ENCODE measurements at places on chromosomes 11 and 22.

DNA sequence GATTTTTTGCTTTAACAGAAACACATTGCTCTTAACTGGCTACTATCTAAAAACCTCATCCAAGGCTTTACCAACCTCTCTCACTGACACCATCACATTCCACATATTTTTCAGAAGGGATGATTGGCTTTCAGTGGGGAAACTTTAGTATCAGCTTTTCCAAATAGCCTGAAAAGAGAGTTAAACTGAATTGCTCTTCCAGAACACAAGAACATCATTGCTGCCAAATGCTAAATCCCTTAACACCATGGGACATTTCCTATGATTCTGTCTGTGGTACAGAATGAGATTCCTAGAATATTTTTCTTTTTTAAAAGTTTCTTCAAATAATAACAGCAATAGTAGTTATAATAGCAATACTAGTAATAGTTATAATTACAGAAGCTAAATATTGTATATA, 45.4 kb downstream of the SOX6 start:
- DNase-seq, result no peak

DNA sequence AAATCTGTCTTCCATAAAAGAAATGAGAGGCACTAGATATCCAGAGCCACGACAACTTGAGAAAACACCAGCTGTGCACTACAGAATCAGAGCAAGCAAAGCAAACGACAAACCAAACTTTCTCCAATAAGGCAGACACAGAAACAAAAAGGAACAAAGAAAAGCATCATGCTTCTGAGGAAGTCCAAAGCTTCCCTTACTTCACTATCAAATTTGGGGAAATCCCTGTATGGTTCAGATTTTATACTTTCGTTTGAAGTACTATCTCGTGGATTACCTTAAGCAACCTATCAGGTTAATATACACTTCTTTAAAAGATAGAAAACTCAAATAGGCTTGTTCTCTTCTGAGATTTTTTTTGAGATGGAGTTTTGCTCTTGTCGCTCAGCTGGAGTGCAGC, 27.7 kb downstream of the ALG9 start:
- DNase-seq, result no peak

GRCh38 chr11:87038235-87038977, 672 bp downstream of the TMEM135 start:
- no peak for DNase-seq

GRCh38 chr11:76209375-76209972, 3.2 kb upstream of the WNT11 start:
- DNase-seq, result no peak

GRCh38 chr11:82639251-82639650, 94.4 kb downstream of the FAM181B start:
- DNase-seq, result no peak

- DNase-seq, result no peak
Observed at GRCh38 chr11:63598556-63598955, 15.7 kb downstream of the PLAAT3 start.

GRCh38 chr11:60633645-60634044, 65.8 kb upstream of the MS4A8 start:
- no peak for DNase-seq

GRCh38 chr11:135006800-135007199, 594.8 kb upstream of the B3GAT1 start:
- no peak for DNase-seq

DNA sequence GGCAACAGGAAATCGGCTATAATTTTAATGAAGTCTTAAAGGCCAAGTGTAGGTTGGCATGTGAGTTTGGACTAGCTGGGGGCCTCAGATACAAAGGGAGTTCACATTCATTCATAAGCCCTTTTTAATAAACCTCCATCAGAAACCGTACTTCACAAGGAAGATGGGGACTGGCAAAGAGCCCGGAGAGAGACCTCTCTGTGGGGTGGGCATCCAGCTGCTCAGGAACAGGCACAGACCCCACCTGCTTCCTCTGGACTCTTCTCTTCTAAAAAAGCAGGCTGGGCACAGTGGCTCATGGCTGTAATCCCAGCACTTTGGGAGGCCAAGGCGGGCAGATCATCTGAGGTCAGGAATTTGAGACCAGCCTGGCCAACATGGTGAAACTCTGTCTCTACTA, 3.9 kb upstream of the ARFGAP3 start:
- no peak for DNase-seq

DNA sequence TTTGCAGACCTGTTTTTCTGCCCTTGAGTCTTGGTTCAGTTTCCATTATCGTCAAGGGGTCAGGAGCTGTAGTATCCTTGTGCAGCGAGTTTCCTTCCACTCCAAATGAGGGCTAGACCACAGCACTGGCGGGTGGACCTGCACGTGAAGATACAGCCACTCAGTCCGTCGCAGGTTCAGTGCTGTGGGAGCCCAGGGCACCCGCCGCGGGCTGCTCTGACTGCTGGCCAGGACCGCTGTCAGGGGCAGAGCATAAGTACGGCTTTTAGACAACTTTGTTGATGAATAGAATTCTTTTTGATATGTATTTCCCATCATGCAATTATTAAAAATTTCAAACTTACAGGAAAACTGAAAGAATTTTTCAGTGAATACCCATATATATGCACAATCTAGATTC, 56.6 kb downstream of the NF2 start:
- no peak for DNase-seq

DNA sequence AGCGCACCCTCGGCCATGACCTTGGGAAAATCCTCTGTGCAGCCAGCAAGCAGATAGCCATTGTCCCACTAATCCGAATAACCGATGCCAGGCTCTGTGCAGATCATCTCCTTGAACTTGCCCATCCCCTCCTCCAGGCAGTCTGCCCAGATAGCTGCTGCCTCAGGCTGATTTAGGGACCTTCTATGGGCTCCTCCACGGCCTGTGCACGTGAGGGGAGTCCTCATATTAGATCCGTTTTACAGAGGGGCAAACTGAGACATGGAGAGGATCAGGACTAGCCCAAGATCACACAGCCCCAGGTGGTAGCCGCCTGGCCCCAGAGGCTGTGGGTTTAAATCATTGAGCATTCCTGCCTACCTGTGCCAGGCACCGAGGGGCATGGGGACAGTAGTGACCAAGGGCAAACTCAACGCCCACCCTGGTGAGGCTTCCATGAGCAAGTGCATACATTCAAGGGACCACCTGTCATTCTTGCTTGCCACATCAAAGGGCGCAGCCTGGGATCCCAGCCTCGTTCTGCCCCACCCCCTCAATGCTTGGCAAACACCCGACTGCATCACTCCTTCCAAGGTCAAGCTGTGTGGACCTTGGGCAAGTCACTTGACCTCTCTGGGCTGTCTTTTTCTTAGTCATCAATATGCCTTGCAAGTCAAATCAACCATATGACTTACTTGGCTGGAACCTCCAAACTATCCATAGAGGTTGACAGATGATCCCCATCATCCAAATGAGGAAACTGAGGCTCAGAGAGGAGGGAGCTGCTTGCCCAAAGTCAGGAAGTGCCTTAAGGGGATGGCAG, 131.6 kb downstream of the MN1 start:
- DNase-seq, result no peak

GRCh38 chr22:19064354-19065054, 57.7 kb downstream of the DGCR2 start:
- no peak for DNase-seq

DNA sequence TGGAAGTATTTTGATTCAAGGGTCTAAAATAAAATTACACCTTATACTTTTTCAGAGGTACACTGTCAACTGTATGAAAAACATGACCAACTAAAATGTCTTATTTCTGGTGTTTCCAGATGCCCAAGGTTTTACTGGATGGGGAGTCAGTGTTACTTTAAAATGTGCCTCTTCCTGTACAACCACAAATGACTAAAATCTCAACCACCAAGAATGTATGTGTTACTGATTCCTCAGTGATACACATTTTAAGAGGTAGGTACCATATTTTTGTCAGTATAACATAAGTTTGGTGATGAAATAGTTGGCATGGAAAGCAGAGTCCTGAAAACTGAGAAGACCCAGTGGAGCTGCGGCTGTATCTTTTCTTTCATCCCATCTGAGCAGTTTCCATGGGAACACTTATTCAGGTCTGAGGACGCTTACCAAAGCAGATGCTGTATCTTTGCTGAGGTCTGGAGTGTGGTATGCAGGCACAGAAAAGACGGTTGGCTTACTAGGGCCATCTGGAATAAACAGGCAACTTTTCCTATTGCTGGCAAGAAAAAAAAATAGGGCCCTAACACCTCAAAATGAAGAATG, 21.2 kb upstream of the TP53AIP1 start:
- DNase-seq, result no peak

DNA sequence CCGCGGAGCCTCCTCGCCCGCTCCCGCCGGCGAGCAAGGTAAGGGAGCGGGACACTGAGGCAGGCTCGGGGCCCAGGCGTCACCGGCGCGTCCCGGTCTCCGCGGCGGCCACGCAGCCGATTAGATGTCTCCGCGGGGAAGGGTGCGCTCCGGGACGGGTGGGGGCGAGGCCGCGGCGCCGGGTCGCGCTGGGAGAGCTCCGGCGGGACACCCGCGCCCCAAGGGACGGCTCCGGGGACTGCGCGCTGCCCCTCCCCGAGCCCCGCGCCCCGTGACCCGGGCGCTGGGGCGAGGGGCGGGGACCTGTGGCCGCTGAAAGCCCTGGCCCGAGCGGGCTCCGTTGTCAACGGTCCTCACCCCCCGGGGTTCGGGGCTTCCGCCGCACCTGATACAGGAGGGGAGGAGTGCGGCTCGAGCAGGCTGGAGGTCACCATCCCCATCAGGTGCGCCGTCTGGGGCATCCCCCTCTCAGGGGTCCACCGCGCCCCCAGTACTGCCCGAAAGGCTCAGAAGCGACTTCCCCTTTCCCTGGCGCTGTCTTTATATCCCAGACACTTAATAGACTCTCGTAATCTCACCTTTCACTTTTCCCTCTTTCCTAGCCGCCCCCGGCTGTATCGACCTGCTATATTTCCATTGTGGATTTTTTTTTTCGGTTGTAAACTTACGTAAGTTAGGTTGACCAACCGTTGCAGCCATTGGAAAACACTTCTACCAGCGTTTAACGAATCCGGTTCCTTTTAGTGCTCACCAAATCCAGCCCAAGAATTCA, 573 bp downstream of the PPFIA1 start:
- DNase-seq, result peak; percentile 9

DNA sequence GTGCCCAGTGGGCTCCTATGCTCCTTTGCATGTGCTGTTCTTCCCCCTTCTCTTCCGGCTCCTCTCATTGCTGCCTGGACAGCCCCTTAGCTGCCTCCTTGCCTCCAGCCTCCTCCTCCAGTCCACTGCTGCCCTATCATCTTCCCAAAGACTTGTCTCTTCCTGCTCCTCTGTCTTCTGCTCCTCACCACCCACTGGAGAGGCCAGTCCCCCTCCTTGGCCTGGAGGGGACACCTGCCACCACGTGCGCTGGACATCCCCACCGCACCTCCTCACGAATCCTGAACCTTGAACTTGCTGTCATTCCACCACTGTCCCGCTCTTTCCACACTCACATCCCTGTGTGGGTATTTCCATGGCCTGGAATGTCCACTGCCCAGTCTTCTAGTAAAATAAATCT, 49.8 kb downstream of the MICAL2 start:
- DNase-seq, result no peak

GRCh38 chr11:26330262-26330661, 1.7 kb upstream of the ANO3 start:
- DNase-seq, result no peak

- DNase-seq, result no peak
Observed at GRCh38 chr22:37638391-37639069, 939 bp upstream of the SH3BP1 start.

DNA sequence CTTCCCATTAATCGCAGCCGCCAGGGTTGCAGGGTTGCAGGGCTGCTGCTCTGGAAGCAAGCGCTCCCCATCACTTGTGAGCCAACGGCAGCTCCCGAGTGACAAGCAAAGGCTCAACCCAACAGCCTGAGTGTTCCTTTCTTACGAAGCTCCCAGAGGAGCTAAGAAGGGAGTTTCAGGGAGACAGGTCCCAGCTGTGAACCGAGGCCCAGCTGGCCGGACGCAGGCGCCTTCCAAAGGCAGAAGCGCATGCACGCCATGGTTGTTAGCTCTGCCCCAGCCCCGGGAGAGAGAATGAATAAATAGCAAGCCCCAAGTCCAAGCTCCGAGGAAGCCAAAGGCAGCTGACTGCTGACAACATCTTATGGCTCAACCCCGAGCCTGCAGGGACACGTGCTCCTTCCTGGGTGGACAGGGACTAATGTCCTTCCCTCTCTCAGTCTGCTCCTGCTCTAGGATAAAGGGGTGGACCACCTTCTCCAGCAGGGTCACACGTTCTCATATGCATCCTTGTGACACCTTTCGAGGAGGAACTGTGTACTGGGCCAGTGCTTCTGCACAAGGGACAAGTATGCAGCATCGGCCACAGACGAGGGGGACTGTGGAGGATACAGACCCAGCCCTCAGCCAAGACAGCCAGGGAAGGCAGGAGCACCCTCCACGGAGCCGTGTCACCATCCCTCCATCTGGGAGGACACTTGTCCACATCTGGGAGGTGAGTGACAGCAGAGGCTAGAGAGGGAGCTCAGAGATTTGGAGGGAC, 29.9 kb downstream of the SHANK2 start:
- DNase-seq, result no peak

- DNase-seq, result no peak
Observed at GRCh38 chr11:105201166-105201565, 61.6 kb upstream of the CARD18 start.

- DNase-seq, result no peak
Observed at GRCh38 chr22:44658311-44658953, 43.6 kb upstream of the PRR5 start.
